ENCODE measurements at places on chromosomes 5 and 9.

DNA sequence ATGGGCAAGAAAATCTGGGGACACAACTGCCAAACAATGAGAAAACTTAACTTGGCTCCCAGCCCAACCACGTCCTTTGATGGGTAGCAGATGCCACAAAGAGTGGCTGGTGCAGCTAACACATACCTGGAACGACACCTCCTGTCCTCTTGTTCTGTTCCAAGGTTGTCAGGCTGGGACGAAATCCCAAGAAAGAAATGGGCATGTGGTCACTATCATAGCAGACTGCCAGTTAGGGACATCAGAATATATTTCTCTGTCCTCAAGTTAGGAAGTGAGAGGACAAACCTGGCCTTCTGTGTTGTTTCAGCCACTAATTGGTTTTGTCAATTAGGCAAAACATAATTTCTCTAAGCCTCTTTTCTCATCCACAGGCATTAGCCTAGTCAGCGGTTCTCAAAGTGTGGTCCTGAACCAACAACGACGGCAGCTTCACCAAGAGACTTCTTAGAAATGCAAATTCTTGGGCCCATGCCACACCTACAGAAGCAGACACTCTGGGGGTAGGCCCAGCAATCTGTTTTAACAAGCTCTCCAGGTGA lies 63.4 kb downstream of the RAPGEF1 start:
- DNase-seq = no peak

DNA sequence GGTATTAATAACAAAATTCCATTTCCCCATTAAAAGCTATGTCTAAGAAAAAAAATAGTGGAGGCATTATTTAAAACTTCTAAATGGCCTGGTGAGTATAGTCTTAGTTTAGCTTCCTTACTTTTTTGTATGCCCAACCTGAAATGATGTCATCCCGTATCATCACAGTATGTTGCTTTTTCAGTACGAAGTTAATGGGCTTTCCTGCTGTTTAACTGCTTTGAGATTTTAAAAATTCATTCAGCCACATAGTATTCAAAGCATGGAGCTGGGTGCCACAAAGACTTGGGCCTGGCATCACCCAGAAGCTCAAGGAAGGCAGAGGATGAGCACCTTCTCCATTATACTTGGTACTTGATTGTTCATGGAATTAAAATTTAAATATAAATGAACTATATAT lies 7.4 kb downstream of the F2RL2 start:
- DNase-seq = no peak

DNA sequence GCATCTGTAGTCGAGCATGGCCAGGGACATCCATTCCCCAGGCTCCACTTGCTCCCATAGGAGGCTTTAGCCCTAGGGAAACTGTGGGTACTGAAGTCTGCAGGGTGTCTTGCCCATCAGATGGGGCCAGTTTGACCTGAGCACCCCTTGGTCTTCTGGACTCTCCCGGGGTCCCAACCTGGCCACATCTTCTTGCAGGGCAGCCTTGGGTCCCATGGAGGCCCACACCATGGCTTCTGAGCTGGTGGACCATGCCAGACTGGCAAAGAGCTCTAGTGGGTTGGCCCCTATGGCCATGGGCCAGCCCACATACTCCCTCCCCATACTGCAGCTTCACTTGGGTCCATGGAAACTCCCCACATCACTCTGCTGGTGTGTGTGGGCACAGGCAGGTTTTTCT lies 154.4 kb upstream of the PRLR start:
- no peak for DNase-seq

- no peak for DNase-seq
These were observed 34.2 kb downstream of the CORO2A start for GRCh38 chr9:98158071-98158831.

- peak; percentile 56 for DNase-seq
These were observed 48.8 kb upstream of the GALNT10 start for GRCh38 chr5:154141745-154142221.

DNA sequence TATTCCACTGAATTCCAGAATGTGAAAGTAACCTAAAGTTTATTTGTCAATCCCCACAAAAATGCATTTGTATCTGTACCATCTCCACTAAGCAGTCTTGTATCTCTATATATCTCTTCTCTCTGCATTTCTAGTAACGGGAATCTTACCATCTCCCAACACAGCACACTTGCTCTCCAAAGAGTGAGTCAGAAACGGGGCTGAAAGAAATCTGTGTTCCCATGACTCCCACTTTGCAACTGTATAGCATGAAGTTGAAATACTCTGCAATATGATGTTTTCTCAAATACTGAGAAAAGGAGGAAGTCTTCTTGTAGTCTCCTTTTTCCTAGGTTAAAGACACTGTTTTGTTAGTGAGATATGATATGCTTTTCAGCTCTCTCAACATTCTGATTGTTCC lies 848.8 kb upstream of the ACO1 start:
- no peak for DNase-seq

DNA sequence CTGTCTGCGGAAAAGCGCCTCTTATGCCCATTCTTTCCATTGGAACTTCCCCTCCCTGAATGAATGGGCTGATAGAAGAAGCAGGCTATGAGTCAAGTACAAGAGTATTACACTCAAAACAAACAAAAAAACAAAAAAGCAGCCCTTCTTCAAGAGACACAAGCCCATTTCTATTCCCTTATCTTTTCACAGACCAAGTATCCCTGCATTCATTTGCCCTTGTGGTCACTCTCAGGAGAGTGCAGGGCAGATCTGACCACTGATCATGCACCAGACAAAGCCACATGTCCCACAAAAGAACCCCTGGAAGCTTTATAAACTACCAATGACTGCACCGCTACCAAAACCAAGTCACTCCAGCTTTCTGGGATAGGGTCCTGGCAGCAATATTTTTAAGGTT lies 262.5 kb upstream of the TAS2R1 start:
- no peak for DNase-seq
